Left renal cortex interstitium (tissue), 4 donors: ENCODE measurements at places on chromosomes 12 and 14. TPM values are rescaled to one million over a fixed set of nuclear protein-coding genes. Genes with fewer than 3 reads are reported as not detected.

The LUM gene
- polyA plus RNA-seq = 34.2 TPM

The OLR1 gene
- 0.46 TPM for polyA plus RNA-seq

The NRIP2 gene
- polyA plus RNA-seq = 31.1 TPM

The HOXC13 gene
- not detected for polyA plus RNA-seq

The TNFAIP2 gene
- polyA plus RNA-seq = 35.7 TPM

The IL31 gene
- not detected for polyA plus RNA-seq

The PAX9 gene
- polyA plus RNA-seq = 0.29 TPM

The PTPRR gene
- 0.79 TPM for polyA plus RNA-seq

The A2M gene
- polyA plus RNA-seq = 281 TPM

The HELB gene
- 7.1 TPM for polyA plus RNA-seq

The AQP6 gene
- 23.7 TPM for polyA plus RNA-seq

The TRHDE gene
- 23.2 TPM for polyA plus RNA-seq

The LGMN gene
- polyA plus RNA-seq = 139 TPM
